Spleen (tissue), 13 donors: ENCODE measurements at places on chromosomes 12 and 14. TPM values are rescaled to one million over a fixed set of nuclear protein-coding genes. Genes with fewer than 3 reads are reported as not detected.

Gene GDF3
- polyA plus RNA-seq = 0.42 TPM

Gene IFNG
- 0.58 TPM for polyA plus RNA-seq

Gene DGKA
- 105 TPM for polyA plus RNA-seq

Gene AQP5
- not detected for polyA plus RNA-seq

Gene YLPM1
- polyA plus RNA-seq = 12.1 TPM

Gene KRT5
- 1.9 TPM for polyA plus RNA-seq

DNA sequence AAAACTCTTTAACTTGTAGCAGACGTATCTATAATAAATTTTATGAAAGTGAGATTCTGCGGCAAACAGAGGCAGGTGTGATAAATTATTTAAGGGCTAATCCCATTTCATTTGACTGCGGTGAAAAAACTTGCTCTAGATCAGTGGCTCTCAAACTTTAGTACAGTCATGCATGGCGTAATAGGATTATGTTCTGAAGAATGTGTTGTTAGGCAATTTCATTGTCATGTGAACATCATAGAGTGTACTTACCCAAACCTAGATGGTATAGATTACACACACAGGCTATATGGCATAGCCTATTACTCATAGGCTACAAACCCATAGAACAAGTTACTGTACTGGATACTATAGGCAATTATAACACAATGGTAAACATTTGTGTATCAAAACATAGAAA, 83.7 kb downstream of the HEATR5A start:
- no peak for DNase-seq

DNA sequence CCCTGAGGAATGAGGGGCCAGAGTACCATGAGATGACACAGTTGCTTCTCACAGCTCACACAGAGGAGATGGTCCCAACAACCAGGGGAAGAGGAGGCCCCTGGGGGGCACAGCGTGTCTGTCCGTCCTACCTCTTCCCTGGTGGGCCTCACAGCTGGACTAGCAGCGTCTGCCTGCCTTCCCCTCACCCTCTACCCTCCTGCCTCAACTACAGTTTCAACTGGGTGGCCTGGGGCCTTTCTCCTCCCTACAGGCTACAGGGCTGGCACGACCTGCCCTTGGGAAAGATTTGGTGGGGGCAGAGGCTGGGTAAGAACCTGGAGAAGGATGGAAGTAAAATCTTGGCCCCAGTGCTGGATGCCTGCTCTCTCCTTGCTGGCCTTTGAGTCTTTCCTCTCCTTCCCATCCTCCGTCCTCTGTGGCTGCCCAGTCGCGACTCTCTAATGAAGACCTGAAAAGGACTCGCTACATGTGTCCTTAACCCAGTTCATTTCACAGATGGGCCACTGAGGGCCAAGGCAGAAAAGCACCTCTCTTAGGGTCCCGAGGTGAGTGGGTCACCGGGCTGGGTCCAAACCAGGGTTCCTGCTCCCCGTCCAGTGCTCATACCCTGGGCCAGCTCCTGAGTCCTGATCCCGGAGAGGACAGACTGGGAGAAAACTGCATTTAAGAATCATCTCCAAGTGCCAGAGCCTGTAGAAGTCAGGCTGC, 232.5 kb downstream of the BCL11B start:
- DNase-seq = no peak

DNA sequence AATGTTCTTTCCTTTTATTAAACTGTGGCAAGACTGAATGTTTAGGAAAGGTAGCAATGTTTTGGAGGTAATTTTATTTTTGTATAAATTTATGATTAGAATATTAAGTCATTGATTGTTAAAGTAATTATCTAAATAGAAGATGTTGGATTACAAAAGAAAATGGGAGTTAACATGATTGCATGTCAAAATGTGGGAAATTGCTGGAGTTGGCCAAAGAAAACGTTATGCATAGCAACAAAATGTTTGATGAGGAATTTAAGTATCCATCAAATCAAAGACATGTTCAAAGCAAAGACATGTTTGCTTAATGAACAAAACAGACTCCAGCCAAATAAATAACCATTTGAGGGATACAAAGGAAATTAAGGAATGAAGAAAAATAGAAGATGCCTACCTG, 3.2 kb upstream of the MLH3 start:
- no peak for DNase-seq

DNA sequence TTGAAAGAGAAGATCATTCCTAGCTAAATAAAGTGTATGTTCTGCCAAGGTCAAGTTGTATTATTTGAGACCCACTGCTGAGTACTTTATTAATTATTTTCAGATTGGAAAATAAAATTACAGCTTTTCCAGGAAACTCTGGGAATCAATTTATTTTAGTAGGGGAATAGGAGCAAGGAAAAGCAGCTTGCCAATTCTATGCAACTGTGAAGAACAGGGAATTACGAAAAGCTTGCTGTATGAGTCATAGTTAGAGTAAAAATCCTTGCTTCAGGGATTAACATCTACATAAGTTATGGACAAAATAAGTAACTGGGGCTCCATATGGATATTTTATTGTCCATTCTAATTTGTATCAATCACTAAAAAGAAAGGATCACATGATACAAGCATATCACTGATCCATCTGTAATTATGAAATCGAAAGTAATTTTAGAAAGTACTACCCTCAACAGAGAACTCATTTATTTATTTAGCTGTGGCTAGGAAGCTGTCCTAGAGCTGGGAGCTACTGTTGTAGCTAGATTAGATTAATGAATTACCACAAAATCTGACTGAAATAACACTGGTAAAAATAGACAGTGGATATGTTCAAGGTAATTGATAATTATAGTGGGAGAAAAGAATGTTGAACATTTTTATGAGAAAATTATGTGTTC, 303.5 kb upstream of the NPAS3 start:
- DNase-seq = no peak

- no peak for DNase-seq
Measured at GRCh38 chr12:70154087-70154638, 89.1 kb upstream of the CNOT2 start.

GRCh38 chr12:96623155-96623554, 133.8 kb downstream of the CFAP54 start:
- DNase-seq = no peak

DNA sequence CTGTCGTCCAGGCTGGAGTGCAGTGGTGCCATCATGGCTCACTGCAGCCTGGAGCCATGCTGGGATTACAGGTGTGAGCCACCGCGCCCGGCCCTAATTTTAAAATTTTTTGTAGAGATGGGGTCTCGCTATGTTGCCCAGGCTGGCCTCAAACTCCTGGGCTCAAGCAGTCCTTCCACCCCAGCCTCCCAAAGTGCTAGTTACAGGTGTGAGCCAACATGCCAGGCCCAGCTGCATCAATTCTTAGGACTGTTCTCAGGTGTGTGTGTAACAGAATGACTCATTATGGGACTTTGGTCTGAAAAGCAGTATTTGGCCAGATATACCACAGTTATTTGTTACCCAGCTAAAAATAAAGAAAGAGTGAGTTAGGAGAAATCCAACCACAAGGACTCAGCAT, 17.4 kb downstream of the LETMD1 start:
- no peak for DNase-seq
